ENCODE measurements at places on chromosomes 5 and 9. TPM values are rescaled to one million over a fixed set of nuclear protein-coding genes. Genes with fewer than 3 reads are reported as not detected.

AQP7 gene
- polyA plus RNA-seq: not detected

OR1J2 gene
- 0.64 TPM for polyA plus RNA-seq

IL12B gene
- not detected for polyA plus RNA-seq

- DNase-seq: no peak
These were observed 106.8 kb upstream of the FBXL7 start for GRCh38 chr5:15393146-15393545.

DNA sequence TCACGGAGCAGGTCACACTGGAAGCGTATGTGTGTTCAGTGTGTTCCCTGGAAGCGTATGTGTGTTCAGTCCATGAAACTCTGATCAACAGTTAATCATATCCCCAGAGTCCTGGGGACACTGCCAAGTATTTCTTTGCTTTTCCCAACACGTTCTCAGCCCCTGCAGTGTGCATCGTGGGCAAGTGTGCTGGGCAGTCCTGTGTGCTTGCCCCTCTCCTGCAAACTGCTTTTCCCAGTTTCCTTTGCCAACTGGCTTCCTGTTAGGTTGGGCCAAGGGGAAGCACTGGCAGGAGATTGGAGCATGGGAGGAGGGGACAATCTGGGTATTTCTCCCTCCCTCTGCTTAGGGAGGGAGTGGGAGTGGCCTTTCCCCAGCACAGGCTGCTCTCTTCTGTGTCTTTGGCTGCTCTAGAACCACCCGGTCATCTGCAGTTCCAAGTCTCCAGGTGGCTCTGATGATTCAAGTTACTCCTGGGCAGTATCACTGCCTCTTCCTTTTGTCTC lies 36.8 kb upstream of the NEK6 start:
- DNase-seq: no peak

GRCh38 chr9:133351526-133351907 lies 3.5 kb downstream of the RPL7A start:
- DNase-seq: no peak

DNA sequence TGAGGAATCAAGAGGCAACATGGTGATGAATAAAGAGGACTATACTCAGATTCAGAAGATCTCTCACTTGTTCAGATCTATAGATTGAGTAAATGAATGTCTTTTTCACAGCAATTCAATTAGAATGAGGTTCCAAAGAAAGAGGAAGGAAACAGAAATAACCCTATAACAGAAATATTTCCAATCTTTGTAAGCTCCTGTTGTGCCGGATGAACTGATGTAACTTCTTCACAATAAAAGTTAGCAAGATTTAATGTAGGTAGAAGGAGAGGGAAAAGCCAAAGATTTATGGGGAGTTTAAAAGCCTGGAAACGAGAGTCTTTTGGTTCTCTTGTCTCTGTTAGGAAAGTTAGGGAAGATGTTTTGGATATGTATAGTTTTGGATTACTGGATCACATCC lies 92.1 kb downstream of the PBX3 start:
- no peak for DNase-seq

DNA sequence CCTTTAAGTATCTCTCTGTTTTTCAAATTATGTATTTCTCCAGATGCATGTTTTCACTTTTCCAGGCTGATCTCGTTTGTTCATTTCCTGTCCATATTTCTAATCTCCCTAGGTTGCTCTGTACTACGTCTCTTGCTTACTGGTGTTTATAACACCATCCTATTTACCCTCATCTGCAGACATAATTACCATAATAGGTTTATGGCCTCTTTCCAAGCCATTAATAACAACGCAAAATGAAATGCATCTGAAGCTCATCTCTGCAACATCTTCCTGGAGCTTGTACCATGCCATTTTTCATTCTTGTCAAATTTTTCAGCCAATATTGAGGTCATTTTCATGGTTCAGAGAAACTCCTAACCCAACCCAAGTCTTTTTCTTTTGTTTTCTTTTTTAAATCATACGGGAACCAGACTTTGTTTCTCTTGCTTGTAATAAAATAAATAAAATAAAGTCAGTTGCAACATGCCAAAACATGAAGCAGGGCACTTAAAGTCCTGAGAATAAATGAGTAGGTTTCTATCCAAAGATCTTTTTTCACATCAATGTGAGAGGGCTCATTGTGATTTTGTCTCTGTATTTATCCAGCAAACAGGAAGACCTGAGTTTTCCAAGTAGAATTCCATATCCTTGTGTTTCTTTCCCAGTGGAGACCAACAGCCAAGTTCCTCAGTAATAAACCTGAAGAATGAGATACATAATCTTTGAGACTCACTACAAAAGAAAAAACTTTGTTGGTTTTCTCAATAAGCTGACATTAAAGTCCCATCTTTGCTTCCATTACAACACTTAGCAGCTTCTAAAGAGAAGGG lies 37.0 kb downstream of the DPYSL3 start:
- no peak for DNase-seq

- no peak for DNase-seq
These were observed 7.2 kb downstream of the PDLIM4 start for GRCh38 chr5:132264546-132265335.

DNA sequence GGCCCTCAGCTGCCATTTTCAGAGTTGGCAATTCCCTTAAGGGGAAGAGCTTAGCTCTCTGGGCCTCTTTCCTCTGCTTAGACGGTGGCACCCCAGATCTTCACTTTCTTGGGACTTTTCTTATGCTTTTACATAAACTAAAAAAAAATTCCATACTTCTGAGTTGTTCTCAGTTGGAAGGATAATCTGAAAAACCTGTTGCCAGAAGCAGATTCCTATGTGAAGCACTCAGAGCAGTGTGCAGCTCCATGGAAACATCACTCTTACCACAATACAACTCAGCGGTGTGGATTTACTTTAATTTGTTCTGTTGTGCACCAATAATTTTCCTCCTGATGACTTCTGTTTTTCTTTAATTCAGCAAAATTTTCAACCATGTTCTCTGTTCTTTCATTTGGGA lies 44.1 kb upstream of the MROH2B start:
- peak; percentile 74 for DNase-seq
